ENCODE measurements at places on chromosomes 1 and 21.

GRCh38 chr1:29498126-29499103 is 262.1 kb downstream of the PTPRU start:
- DNase-seq, result no peak

DNA sequence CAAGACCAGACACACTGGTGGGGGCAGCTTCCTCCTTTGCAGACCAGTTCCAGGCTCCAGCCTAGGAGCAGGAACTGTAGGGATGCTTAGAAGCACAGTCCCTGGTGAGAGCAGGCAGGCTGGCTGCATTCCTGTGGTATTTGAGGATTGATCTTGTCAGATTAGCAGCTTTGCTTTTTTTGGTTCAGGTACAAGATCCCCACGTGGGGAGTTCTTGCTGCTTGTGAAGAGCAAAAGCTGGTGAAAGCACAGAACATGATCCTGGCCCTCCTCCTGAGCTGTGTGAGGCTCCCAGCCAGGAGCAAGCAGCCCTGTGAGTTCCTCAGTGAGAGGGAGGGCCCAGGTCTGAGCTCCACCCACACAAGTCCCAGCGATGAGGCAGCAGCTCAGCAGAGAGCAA is 75.3 kb upstream of the ARTN start:
- no peak for DNase-seq

- no peak for DNase-seq
Measured at GRCh38 chr1:61356995-61357394, 274.6 kb downstream of the NFIA start.

DNA sequence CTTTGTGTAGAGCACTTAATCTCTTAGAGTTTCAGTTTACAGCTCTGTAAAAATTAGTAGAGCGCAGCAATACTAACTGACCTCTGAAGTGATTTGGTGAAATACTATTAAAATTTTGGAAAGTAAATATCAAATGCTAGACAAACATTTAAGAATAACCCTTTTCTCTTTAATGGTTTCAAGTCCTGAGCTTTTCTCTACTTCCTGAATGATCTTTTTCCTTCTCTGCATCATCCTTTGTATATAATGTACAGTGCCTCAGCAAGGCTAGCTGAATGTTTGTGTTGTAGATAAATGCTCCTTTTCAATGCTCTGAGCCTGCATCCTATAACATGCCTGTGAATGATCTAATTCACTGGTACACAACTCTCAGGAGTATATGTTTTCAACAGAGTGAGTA is 272.9 kb downstream of the ADGRL2 start:
- DNase-seq, result no peak

DNA sequence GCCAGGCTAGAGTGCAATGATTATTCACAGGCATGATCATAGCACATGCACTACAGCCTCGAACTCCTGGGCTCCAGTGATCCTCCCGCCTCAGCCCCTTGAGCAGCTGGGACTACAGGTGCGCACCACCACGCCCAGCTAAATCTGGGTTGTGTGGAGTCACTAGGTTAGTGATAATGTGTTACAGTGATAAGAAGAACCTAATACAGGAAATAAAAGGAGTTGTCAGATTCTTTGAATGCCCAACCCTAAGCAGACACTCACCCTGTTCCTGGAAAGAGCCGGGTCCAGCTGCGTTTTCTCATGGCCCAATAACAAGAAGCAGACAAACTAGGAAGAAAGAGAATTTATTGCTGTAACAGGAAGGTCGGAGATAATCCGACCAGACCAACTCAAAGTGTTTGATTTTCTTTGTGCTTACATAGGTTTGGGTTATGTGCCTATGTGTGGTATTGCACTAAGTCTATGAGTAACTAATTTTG is 8.8 kb downstream of the IFNGR2 start:
- DNase-seq, result no peak

Measured in activated T-helper 1 cell treated with Interleukin-2 at 50 U/mL for 16 hours (primary cell).